ENCODE measurements at places on chromosomes 16 and 17.
A peak's percentile ranks its signal among the peaks of the same experiment; 100 is the strongest.

GRCh38 chr16:27549464-27549745, 308 bp downstream of the GTF3C1 start:
- no peak for DNase-seq

DNA sequence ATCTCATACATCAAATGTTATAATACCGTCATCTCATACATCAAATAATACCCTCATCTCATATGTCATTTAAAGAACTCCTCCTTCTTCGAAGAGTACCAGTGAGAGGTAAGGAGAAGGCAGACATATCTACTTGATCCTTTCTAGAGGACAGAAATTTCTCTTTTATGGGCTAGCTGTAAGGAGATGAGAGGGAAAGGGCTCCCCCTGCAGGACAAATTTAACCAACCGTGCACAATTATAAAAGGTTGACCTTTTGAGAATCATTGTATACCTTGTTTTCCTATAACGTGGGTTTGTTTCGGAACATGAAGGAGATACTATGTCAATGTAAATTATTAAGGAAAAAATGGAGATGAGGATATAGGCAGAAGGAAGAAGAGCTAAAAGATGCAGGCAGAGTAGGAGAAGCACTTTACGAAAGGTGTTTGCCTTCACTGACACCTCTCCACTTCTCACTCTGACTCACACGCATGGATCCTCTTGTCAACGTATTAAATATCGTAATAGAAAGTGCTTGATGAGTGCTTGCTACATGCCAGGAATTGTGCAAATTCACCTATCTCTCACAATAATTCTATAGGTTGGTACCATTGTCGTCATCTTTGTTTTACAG, 465.9 kb upstream of the ERCC4 start:
- DNase-seq: no peak

DNA sequence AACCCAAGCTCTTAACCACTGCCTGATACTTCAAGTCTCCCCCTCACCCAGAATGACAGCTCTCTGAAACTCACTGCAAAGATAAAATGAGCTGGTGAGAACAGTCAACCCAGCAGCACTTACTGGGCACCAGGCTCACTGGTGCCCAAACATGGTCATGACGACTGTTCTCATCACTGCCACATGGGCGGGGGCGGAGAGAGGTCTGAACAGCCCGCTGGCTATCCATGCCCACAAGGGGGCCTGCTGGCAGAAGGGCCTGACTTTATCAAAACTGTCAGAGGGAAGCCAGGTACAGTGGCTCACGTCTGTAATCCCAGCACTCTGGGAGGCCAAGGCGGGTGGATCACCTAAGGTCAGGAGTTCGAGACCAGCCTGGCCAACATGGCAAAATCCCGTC, 4.0 kb downstream of the MYBBP1A start:
- DNase-seq: no peak

GRCh38 chr17:13702266-13702665, 100.5 kb upstream of the HS3ST3A1 start:
- no peak for DNase-seq

- DNase-seq: no peak
These were observed 2.9 kb upstream of the CBX8 start for GRCh38 chr17:79799538-79800324.

- DNase-seq: no peak
These were observed 81.4 kb downstream of the SLC39A11 start for GRCh38 chr17:73011016-73011486.

GRCh38 chr17:28112181-28112580, 69.7 kb downstream of the NLK start:
- DNase-seq: no peak

DNA sequence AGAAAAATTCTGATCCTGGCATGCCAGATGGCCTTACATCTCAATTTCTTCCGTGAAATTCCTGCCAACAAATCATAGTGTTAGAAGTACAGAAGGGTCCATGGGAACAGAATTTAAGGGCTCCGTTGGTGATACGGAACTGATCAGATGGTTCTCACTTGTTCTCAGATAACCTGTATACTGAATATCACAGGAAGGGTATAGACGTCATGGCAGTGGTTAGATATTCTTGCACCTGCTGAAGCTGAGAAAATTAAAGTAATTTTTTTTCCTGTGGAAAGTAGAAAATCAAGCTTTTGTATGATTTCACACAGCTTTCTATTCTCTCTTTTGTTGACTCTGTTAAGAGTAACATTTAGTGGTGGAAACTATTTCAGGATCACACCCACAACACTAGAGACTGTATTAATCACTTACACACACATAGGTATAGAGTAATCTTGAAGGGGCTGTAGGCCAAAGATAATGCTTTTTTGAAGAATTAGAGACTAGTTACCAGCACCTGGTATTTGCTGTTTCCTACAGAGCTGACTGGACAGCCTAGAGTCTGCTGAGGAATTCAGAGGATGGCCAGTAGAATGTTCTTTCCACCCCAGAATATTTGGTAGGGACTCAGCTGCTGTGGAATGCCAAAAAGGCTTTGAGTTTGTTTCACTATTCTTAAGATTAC, 7.5 kb downstream of the TENT4B start:
- peak; percentile 19 for DNase-seq

GRCh38 chr16:719815-720446, 1.0 kb upstream of the ANTKMT start:
- DNase-seq: no peak

DNA sequence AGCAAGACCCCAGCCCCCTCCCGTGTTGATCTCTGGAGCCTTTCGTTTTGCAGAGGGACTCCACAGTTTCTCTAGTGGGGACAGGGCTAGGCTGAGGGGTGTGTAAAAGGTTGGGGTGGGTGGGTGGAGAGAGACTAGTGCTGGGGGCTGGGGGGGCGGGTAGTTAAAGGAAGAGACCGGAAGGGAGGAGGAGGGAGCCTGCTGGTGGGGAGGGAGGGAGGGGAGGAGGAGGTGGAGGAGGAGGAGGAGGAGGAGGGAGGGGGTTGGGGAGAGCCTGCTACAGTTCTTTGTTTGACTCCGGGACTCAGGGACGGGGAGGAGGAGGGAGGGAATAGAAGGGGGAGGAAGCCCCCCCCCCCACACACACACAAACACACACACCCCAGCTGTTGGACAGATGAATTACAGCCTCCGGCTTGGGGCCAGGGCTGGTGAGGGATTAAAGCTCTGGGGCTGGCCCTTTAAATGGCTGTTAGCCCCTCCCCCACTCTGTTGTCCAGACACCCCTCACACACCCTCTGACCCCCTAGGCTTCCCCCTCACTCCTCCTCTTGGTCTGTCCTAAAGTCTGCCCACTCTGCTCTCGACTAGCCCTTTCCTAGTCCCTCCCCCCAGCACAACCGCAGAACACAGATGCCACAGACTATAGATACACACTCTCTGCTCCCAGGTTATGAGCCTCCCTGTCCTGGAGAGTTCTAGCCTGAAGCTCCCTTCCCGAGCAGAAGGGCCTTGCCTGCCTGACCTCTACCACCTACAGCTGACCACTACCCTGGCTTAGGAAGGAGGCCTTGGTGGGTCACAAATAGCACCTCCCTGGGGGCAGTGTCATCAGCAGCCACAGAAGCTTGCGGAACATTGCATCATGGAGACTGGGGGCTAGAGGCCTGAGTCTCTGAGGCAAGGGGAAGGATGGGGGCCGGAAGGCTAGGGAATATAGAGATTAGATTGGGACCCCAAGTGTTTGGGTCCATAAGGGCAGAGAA, 4.4 kb downstream of the KDM6B start:
- peak; percentile 18 for DNase-seq
